Aortic smooth muscle cell (primary cell): ENCODE measurements at places on chromosomes 4 and X. TPM values are rescaled to one million over a fixed set of nuclear protein-coding genes. Genes with fewer than 3 reads are reported as not detected.

The TRO gene
- total RNA-seq: 5.8 and 8.1 TPM in 2 replicates

The MTHFD2L gene
- total RNA-seq: 11.9 and 12.4 TPM in 2 replicates

The IL9R gene
- total RNA-seq: 0.12 and 0.13 TPM in 2 replicates

The PAGE5 gene
- not detected in 2 replicates for total RNA-seq

The BST1 gene
- 15.4 and 19.7 TPM in 2 replicates for total RNA-seq

The ADH1A gene
- total RNA-seq: 0.19 and 0.79 TPM in 2 replicates

The CT45A1 gene
- total RNA-seq: not detected in 2 replicates

The UGT2A1 gene
- under 0.01 and 0.13 TPM in 2 replicates for total RNA-seq

The PPP2R2C gene
- under 0.01 and 0.06 TPM in 2 replicates for total RNA-seq

The APELA gene
- total RNA-seq: not detected in 2 replicates

The LUZP4 gene
- not detected in 2 replicates for total RNA-seq

The LIAS gene
- 4.6 and 5.0 TPM in 2 replicates for total RNA-seq

The GPR50 gene
- total RNA-seq: not detected in 2 replicates

The HTR2C gene
- not detected in 2 replicates for total RNA-seq

The MAMLD1 gene
- 0.92 and 1.6 TPM in 2 replicates for total RNA-seq

The BMP15 gene
- not detected in 2 replicates for total RNA-seq

The NMU gene
- total RNA-seq: not detected in 2 replicates

The LDB2 gene
- 81.2 and 83.4 TPM in 2 replicates for total RNA-seq
